NCI-H1417 (cell line): ENCODE measurements at places on chromosomes 3 and 15.

DNA sequence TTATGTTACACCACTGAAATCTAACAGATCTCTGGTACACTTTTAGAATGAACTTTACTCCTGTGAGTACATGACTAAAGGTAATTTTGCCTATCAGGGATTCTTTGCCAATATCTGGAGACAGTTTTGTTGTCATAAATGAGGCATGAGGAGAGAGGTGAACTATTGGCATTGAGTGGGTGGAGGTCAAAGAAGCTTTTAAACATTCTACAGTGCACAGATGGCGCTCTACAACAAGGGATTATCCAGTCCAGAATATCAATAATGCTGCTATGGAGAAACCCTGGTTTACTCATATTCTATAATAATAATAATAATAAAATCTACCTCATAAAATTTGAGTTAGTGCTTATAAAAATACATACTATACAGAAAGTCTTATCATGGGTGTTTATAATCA, 702.3 kb downstream of the SI start:
- no peak for DNase-seq

DNA sequence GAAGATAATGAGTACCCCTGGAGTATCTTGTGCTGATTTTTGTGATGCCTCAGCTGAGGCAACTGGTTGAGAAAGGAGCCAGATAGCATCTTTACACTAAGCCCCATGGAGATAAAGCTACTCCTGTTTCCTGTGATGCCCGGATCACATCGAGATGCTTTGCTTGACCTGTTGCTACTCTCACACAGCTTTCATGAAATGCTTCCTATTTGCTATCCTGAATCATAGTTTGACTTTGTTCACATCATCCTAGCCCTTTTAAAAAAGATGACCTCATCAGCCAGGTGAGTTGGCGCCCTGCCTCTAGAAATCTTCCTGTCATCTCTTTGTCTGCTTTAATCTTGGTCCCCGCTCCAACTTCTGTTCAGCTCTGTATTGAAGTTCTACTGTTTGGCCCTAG, 409.6 kb upstream of the TBL1XR1 start:
- DNase-seq, result no peak

GRCh38 chr3:102158080-102158740, 276.6 kb upstream of the ZPLD1 start:
- DNase-seq, result no peak

DNA sequence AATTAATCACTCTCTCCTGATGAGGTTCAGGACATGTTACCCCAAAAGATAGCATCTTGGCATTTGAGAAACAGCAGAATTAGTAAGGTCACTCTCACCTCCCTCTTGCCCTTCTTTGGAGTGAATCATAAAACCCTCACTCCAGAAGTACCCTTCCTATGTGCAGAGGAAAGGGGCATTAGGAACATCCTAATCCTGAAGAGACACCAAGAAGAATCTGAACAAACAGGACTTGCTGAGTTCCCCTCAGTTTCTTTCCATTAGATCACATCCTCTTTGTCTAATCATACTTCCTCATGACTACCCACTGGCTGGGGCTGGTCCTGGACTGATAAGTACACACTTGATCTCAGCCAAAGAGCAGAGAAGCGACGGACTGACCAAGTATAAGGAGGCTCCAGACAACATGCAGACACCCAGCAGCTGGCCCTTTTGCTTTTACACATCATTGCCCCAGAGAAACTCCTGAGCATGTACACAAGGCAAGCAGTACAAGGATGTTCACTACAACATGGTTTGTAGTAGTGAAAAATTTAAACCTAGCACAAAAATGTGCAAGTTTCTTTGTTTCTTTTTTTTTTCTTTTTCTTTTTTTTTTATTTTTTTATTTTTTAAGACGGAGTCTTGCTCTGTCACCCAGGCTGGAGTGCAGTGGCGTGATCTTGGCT, 15.0 kb upstream of the TM6SF1 start:
- DNase-seq, result no peak

- DNase-seq, result no peak
Observed at GRCh38 chr3:196624067-196624790, 15.3 kb upstream of the NRROS start.

- no peak for DNase-seq
Observed at GRCh38 chr3:196694941-196695848, 16.9 kb downstream of the CEP19 start.

DNA sequence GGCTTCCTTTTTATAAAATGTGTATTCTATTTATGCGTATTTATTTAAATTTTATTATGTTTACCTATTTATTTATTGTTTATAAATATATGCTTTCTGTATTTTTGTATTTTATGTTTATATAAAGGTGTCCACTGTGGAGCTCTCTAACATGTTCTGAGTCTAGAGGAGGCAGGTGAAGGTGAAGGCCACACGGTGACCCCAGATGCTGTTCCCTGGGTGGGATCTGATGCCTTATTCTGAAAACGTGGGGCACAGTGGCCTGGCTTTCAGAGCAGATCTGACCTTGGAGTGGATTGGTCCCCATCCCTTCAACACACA, 104.7 kb upstream of the SLC7A14 start:
- no peak for DNase-seq

DNA sequence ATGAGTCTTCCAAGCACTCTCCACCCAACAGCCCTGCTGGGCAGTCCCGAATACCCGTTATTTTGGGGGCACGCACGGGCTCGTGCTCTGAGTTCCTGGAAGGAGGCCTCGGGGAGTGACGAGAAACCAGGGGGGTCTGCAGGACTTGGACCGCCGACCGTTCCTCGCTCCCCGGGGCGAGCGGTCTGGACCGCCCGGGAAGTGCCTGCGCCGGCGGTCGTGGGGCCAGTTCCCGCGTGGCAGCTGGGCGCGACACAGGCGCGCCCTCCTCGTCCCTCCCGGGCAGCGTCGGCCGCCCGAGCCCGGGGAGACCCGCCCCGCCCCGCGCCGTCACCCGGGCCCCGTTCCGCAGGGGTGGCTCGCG, 387 bp downstream of the GNB4 start:
- DNase-seq, result no peak

DNA sequence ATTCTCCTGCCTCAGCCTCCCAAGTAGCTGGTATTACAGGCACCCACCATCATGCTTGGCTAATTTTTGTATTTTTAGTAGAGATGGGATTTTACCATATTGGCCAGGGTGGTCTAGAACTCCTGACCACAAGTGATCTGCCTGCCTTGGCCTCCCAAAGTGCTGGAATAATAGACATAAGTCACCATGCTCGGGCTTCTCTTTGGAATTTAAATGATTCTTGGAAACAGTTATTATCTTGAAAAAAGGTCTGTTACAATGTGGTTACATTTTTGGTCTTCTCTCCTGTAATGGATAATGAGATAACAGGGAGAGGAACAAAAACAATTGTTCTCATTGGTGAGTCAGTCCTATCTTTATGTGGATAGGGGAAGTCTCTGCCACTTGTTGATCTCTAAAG, 59.8 kb upstream of the AADACL2 start:
- no peak for DNase-seq

- DNase-seq, result no peak
Observed at GRCh38 chr3:98725352-98725751, 37.8 kb upstream of the ST3GAL6 start.

DNA sequence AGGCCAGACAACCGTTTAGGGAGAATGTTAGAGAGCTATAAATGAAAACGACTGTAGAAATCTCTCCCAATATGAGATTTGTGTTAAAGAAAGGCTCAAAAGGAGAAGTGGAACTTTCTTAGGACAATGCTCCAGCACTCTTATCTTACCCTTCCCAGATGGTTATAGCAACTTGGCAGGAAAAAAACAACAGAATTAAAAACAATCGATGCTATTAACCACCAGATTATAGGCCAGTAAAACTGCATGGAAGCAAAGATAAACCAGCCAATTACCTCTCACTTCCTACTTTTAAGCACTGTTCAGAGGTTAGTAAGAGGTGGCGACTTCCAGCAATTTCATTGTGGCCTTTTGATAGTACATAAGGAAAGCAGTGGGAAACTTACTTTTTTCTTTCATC, 72.9 kb downstream of the TMCC1 start:
- no peak for DNase-seq

GRCh38 chr3:129890125-129890524, 3.4 kb downstream of the TMCC1 start:
- peak; percentile 40 for DNase-seq

DNA sequence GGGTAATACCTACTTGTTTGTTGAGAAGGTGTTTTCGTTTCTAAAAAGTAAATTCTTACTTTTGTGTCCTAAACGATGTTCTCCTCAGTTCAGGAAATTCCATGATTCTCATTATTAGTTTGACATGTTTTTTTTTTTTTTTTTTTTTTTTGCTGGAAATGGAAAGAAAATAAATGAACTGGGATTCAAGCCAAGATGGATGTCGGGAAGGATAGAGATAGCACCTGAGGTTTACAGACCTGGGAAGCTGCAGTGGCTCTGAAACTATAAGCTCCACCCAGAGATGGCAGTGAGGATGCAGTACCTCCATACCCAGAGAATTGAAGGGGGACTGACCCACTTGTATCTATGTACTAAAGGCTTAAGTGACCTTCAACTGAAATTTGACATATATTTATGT, 334.6 kb upstream of the TGFBR2 start:
- DNase-seq, result peak; percentile 3

DNA sequence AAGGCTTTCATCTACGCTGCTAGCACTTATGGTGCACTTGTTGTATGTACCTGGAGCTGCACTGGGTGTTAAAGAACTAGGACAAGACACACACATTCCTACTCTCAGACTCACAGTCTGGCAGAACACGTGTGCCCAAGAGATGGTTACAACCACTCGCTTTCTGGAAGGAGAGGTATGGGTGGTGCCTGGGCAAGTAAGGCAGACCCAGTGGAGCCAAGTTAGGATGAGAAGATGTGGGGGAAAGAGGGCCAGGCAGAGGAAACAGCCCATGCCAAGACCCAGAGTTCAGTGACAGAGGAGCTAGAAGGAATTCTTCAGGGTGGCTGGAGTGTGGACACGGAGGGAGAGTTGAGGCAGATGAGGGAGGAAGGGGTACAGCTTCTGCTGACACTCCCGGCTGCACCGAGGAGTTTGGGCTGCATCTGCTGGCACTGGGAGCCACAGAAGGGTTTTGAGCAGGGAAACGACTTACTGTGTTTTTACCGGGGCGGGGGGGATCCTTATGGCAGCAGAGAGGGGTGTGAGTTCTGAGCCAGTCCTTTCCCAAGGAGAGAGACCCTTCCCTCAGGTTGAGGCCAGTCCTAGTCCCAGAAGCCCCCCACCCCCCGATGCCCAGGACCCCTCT, 59.0 kb downstream of the GRIP2 start:
- no peak for DNase-seq

GRCh38 chr15:63362196-63362595, 19.4 kb downstream of the CA12 start:
- no peak for DNase-seq

DNA sequence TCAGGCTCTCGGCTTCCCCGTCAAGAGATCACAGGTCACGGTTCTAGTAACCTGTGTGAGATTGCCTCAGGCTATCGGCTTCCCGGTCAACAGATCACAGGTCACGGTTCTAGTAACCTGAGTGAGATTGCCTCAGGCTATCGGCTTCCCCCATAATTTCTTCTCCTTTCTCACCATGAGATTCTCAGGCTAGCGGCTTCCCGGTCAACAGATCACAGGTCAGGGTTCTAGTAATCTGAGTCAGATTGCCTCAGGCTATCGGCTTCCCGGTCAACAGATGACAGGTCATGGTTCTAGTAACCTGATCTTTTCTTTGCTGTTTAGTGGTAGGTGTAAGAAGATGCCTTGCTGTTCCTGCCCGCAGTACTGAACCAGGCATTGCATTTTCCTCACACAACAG, 418.2 kb upstream of the ZNF717 start:
- no peak for DNase-seq

GRCh38 chr3:37492977-37493471, 318.6 kb upstream of the LRRFIP2 start:
- DNase-seq, result peak; percentile 60

- DNase-seq, result peak; percentile 73
Observed at GRCh38 chr3:189144645-189145044, 27.1 kb upstream of the TPRG1 start.

DNA sequence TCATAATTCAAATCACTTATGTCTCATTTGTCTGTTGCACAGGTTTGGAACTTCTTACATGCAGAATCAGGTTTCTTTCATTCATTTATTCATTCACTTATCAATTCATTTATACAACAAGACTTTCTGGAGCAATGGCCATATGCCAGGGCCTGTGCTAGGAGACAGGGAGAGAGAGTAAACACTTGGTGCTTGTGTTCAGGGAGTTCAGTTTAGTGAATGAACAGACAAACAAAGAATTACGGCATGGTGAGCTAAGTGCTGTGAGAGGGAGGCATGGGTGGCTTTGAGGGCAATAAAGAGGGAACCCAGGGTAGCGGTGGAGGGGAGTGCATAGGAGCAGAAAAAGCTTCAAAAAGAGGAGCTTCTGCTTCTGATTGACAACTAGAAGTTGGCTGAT, 8.5 kb upstream of the IREB2 start:
- DNase-seq, result no peak

DNA sequence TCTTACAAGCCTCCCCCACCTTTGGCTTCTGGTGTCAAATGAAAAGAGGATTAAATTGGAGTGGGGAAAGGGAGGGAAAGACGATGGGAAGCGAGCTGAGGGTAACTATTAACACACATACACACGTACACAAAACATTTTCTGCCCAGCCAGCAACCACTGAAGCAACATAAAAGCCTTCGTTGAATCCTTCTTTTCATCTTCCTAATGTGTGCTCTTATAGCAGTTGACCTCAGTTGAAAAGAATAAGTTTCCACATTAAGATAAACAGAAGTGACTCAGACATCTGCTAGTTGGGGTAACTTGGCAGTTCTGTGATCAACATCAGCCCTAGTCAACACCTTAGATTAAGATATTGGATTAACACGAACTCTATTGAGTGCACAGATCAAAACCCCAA, 558.5 kb downstream of the MECOM start:
- DNase-seq, result no peak

DNA sequence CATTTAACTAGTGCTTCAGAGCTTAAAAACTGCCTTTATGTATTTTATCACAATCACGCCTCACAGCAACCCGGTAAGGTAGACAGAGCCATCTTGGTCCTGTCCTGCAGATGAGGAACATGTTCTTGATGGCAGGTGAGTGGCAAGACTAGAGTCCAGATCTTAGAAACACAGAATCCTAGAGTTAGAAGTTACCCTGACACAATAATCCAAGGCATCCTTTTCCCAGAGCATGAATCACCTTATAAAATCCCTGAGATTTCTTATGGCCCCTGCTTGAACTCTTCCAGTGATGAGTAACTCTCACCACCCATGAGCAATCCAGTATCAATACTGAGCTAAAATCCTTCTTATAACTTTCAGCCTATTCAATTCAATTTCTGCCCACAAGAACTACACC, 16.9 kb downstream of the POPDC2 start:
- DNase-seq, result no peak
